Stimulated activated CD4-positive, alpha-beta T cell treated with anti-CD3 and anti-CD28 coated beads, TNF-alpha, amount 100 ng/mL, for 1 hour (primary cell): ENCODE measurements at places on chromosomes 3 and 15.

DNA sequence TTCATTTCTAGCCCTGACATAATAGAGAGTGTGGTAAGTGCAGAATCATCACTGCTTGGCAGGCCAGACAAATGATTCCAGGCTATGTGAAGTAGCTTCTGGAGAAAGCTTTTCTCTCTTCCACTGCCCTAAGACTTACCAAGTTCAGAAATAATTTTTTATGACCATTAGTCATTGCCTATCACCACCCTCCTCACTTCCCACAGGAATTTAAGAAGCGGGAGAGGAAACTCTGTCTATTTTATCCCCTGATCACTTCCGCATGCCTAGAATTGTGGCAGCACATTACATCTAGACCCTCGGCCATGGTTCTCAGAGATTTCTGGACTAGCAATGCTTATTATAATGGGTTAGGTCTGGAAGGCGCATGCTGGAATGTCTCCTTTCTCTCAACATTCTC lies 397.8 kb upstream of the NR2F2 start:
- DNase-seq = no peak

DNA sequence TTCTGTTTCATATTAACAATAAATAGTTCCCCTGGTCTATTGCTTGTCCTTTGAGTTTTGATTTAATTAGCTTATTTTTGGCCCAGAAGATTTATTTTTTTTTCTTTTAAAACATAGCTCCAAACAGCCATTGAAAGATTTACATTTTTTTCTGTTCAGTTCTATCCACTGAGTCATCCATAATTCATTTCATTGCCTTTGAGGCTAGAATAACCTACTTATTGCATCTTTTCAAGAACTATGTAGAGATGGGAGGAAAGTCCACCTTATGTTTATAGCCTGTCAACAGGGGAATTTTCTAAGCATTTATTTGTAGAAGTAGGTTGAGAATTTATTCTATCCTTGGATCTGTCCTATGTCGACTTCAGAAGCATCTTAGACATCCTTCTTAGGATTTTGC lies 53.4 kb upstream of the CHD2 start:
- DNase-seq = no peak

DNA sequence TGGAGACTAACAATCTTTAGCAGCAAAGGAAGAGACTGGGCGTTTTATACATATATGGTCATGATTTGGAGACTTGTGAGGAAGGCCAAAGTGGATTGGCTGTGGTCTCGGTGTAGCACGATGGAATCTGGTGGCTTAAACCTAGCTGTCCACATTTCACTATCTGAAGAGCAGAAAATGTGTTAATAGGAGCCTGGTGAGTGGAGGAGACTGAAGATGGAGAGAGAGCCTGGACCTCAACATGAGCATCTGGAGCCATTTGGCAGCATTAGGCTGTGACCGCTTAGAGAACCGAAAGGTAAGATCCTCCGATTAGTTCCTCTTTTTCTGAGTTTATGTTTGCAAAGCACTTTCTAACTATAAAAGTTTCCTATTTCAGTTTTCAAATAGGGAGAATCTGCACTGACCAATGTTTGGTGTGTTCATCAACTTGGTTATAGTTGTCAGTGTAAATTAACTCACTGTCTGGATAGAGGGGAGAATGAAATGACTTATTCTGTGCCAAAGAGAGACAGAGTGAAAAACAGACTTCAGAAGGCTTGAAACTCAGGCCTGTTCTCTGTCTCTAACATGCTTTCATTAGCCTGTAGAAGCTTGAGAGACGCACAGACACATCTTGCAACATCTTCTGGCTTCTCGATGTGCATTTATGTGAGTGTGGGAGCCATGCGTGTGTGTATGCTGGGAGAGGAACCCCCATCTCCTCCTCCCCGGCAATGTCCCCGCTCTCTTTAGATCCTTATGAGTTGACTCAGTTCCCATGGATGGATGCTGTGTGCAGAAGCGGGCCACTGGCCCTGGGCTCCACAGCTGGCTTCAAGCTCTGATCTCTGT lies 244.7 kb upstream of the TBL1XR1 start:
- DNase-seq = no peak

GRCh38 chr3:168782193-168782592 lies 686.5 kb upstream of the GOLIM4 start:
- no peak for DNase-seq

- DNase-seq = no peak
Measured at GRCh38 chr3:60399861-60400845, 851.1 kb downstream of the FHIT start.

DNA sequence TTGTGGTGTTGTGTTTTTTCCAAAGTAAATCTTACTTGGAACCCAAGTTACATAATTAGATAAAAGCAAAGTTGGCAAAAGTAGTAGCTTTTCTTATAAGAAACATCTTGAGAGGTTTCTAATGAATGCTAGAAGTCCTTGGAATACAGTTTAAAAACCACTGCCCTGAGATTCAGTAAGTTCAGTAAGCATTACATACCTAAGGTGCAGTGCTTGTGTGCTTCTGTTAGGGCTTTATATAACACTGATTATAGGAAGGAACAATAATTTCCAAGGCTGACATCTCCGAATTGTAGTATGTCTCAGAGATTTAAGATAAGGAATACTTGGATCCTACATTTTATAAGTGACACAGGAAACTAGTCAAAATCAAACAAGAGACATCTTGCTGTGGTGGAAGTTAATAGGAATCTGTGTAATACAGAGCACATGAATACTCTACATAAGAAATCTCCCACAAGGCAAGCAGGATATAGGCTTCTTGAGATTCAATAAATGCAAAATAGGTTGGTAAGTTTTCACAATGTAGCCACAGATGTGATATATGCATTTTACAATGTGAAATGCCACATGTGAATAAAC lies 268.2 kb downstream of the LSAMP start:
- no peak for DNase-seq

DNA sequence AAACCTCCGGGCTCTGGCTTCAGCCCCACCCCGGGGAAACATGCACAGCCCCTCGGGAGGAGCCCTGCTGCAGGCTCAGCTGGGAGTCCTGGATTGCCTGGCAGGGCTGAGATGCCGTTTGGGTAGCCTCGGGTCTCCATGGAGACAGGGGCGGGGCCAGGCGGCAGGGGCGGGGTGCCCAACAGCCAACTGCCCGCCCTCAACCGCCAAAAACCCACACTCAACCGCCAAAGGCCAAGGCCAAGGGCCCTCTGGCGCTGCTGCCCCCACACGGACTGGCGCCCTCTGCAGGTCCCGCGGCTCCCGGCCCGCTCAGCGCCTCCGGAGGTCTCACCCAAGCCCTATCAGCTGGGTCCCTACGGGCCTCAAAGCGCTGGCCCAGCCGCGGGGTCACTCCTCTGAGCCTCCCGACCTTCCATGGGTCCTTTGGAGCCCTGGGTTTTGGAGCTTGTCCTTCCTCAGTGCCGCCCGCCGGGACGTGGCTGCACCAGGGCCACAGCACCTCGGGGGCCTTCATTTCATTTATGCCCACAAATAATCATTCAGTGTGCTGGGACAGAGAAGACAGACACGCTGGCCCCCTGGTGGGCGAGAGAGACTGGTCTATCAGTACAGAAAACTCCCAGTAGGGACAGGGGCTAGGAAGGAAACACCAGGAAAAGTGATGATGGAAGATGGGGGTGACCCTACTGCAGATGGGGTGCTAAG lies 33.5 kb upstream of the ACAD9 start:
- DNase-seq = peak; percentile 66

DNA sequence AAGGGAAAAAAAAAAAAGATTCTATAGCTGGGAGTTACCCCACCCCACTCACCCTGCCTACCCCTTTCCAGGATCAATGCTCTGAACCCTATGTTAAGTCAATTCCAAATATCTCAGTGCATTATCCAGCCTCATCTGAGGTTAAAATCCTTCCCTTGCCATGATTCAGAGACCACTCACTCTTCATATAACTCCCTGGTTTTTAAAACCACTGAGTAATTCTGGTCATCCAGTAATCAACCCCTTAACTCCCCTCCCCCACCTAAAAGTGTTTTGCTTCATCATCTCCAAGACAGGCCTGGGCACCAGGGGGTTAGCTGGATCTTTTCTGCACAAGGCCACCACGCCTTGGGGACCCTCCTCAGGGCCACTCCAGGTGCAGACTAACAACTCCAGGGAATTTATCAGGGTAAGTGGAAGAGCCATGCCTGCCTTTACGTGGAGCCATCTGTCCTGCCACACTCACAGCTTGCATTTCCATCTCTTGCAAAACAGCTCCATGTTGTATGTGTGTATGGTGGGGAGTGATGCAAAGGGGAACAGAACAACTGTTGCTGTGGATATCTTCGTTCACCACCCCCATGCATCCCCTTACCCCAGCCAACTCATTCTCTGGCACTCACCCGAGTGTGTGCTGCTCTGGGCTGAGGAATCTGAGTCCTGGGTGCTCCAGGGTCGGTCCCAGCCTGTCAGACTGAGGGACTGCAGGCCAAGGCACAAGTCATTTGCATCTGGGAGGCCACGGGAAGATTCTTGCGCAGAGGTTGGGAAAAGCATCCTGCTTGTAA lies 30.7 kb upstream of the RPS17 start:
- DNase-seq = no peak

GRCh38 chr3:119191800-119192199 lies 18.4 kb downstream of the UPK1B start:
- no peak for DNase-seq

DNA sequence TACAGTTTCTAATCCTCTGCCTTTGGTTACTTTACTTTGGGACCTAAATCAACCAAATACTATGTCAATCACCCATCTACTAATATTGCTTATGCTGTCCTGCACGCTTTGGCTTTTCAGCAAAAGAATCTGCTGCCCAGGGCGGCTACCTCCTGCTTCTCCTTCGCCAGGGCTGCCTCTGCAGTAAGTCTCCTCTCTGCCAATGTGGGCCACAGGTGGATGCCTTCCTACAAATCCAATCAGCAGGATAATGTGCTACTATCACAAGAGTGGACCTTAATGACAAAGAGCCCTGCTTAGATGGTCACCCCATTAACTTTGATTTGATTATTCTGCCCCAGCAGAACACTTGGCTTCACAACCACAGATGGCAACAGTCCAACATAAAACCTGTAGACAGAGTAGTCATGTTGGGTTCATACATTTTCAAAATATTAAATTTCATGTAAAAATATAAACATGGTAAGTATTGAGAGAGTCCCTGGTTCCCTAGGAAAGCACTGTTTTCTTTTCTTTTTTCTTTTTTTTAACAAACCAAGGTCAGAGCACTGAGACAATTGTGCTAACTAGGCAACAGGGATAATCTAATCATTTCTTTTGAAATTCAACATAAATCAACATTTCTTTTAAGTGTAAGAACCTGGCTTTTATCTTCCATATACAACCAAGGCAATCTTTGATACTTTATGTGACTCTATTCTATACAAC lies 298.3 kb downstream of the ZBTB20 start:
- no peak for DNase-seq

DNA sequence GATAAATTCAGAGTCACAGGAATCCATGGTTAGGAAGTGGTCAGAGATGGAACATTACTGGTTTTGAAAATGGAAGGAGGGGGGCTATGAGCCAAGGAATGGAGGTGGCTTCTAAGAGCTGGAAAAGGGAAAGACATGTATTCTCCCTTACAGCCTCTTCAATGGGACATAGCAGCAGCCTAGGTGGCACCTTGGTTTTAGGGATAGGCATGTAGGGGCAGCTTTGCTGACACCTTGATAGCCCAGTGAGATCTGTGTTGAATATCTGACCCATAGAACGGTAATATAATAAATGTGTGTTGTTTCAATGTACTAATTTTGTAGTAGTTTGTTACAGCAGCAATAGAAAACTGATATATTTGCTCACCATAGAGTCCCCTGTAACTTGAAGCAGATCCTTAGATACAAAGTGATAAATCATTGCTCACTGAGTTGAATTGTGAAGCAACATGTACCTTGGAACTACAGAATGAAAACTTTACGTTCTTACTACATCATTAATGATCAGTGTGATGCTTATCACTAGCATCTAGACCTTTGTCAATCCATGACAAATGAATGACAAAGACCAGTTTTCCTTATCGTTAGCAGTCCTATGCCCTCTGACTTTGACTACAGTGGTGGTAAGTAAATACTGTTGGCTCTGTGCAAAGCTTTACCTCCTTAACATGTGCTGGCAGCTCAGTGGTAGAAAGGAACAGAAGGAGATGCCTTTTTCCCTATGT lies 53.8 kb downstream of the TMEM45A start:
- DNase-seq = no peak

DNA sequence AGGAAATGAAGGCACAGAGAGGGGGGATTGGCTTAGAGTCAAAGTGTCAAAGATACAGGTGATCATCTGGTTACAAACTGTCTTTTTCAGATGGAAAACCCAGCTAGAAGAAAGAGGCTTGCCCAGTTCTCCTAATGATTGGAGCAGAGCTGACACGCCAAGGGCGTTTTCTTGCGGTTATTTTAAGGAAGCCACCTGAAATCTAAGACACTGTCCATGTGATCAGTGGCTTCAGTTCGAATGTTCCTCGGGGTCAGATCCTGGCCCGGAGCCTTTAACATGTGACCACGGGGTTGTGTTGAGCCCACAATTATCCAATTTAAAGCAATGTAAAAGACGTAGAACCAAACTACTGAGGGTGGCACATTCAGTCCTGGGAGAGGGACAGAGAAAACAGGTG lies 19.5 kb downstream of the FAM43A start:
- DNase-seq = no peak

GRCh38 chr3:45366290-45366689 lies 22.1 kb upstream of the LARS2 start:
- no peak for DNase-seq
